Activated naive CD4-positive, alpha-beta T cell (primary cell): ENCODE measurements at places on chromosomes 2 and 18.

GRCh38 chr2:179049203-179049545 is 763 bp downstream of the CCDC141 start:
- DNase-seq = no peak

- no peak for DNase-seq
These were observed 210.0 kb upstream of the SALL3 start for GRCh38 chr18:78769502-78770105.

GRCh38 chr18:79275992-79276391 is 119.7 kb upstream of the NFATC1 start:
- no peak for DNase-seq

GRCh38 chr18:63283305-63284094 is 36.1 kb downstream of the BCL2 start:
- no peak for DNase-seq
